ENCODE measurements at places on chromosomes 3 and 15.

DNA sequence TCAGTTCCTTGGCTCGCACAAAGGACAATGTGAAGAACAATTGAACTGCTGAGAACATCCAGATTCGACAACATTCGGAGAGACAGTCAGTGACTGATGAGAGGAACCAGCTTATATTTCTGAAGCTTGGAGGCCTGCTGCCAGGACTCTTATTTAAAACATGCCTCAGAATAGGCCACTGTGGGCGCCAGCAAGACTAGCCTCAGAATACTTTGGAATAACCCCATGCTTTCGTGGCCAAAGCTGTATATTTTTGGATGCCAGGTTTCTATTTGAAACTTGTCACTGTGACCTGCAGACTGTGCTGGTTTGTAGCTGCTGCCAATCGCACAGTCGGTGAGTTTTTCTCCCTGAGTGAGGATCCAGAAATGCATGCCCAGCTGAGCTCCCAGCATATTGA lies 129.9 kb upstream of the UBE3A start:
- DNase-seq = no peak

DNA sequence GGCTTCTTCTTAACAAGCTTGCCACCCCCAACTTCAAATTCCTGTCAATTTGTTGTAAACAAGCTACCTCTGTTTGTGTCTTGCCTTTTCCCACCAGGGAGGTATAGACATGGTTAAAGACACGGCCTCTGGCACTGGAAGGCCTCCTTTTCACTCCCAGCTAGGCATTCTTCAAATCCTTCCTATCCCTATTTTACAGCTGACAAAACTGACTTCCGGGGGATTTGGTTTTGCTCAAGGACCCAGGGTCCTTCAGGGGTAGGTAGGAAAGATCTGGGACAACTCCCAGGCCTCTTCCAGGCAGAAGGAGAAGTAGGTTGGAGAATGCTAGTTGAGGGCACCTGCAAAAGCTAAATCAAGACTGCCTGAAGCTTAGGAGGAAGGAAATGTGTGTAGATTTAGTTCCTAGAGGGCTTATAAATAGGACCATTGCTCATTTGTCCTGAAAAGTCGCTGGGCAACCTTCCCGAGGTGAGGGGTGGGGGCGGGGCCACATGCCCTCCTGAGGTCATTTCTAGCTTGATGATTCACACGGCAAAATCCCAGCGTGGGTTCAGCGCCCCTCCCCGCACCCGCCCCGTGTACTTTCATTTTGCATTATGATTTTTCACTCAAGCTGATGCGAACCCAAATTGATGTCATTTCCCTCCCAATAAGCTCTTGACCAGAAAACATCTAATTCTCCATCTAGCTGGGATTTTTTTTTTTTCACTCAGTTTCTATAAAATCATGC lies 365.5 kb downstream of the SHQ1 start:
- no peak for DNase-seq

DNA sequence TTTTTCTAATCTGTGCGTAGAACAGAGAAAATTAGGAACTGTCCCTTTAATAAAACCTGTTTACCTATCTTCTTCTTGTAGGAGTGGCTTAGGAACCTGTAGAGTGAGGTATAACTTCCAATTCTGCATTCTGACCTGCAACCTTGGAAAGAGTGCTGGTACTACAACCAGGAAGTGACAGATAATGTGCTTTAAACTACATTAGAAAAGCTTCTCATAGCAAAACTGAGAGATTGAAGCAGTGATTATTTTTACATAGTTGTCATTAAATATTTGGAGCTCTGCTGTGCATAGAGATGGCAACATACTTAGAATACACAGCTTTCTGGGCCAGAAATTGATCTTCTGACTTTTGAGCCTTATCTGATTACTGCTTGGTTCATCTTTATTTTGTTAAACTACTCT lies 50.4 kb upstream of the ZDHHC23 start:
- DNase-seq = no peak

DNA sequence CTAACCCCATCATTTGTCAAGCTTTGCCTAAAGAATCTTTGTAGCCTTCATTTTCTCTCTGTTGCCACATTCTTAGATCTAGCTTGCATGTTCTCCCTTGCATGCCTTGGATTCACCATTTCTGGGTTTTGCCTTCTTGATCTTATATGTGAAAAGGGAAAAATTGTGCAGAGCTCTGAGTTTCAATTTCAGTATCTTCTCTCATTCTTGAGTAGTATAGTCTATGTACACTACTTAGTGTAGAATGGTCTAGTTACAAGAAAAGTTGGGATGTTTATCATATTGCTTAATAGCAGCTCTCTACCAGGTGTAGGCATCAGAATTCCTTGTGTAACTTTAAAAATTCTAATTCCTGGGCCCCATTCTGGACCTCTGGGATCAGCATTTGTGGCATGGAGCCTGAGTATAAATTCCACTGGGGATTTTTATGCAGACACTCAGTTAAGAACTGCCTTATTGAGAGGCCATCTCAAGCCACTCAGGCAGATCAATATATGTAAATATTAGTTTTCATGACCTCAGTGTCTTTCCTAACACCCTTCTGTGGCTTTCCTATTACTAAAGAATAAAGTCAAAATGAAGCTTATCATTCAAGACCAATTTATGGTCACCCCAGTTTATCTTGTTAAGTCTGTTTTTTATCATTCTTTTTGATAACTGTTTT lies 23.4 kb downstream of the GTF2E1 start:
- no peak for DNase-seq

DNA sequence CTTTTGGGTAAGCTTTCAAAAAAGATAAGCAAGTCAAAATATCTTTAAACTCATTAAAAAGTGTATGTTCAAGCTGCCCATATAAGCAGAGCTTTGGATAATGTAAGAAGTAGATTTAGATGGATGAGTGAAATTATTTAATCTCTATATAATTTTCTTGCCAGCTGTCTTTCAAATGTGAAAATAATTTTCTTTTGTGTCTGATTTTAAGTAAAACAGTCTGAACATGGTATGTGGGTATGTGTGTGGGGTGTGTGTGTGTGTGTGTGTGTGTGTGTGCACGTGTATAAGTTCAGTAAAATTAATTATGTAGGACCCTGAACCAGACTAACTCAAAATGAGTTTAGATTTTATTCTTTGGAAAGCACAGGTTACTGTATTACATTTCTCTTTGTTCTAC lies 155.2 kb upstream of the CGNL1 start:
- DNase-seq = no peak

GRCh38 chr15:50345298-50345697 lies 9.7 kb downstream of the GABPB1 start:
- DNase-seq = no peak

GRCh38 chr15:63238796-63239195 lies 38.6 kb upstream of the APH1B start:
- DNase-seq = no peak

DNA sequence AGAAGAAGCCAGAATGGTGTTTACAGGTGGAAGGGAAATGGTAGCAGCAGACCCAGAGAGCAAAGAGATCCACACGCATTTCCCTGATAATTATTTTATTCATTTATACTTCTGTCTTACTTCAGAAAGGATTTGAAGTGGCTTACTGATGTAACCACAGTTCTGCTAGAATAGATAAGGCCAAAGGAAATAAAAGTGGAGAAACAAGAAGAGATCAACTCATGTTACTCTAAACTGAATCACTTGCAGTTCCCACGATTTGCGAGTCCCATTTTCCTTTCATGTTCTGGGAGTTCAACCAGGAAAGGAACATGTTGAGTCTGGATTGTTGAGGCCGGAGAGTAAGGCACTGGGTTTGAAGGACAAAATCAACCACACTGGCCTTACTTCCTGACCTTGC lies 151.8 kb downstream of the MYRIP start:
- DNase-seq = no peak

GRCh38 chr15:83709241-83709640 lies 55.3 kb downstream of the ADAMTSL3 start:
- no peak for DNase-seq

GRCh38 chr3:175338775-175339535 lies 479.8 kb downstream of the NAALADL2 start:
- DNase-seq = no peak

GRCh38 chr15:64009241-64009640 lies 37.0 kb downstream of the DAPK2 start:
- DNase-seq = no peak

- DNase-seq = peak; percentile 0
Measured at GRCh38 chr3:39707314-39707909, 102.0 kb upstream of the MYRIP start.

GRCh38 chr3:187188931-187189330 lies 8.4 kb upstream of the RTP1 start:
- DNase-seq = no peak

DNA sequence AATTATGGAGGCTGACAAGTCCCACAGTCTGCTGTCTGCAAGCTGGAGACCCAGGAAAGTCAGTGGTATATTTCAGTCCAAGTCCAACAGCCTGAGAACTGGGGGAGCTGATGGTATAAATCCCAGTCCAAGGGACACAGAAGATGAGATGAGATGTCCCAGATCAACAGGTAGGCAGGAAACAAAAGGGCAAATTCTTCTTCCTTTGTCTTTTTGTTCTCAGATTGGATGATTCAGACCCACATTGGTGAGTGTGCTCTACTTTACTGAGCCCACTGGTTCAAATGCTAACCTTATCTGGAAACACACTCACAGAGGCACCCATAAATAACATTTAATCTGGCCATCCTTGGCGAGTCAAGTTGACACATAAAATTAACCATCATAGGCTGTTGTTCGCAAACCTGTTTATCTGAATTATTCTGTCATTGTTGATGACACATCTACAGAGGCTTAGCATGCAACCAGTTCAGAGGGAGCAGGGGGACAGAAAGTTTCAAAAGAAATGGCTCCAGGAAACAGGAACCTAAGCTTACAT lies 62.7 kb upstream of the ITGA11 start:
- no peak for DNase-seq

- DNase-seq = peak; percentile 67
Measured at GRCh38 chr15:52020221-52021085, 1.4 kb downstream of the MAPK6 start.

- peak; percentile 9 for DNase-seq
Measured at GRCh38 chr3:72523429-72524151, 324.7 kb downstream of the SHQ1 start.

DNA sequence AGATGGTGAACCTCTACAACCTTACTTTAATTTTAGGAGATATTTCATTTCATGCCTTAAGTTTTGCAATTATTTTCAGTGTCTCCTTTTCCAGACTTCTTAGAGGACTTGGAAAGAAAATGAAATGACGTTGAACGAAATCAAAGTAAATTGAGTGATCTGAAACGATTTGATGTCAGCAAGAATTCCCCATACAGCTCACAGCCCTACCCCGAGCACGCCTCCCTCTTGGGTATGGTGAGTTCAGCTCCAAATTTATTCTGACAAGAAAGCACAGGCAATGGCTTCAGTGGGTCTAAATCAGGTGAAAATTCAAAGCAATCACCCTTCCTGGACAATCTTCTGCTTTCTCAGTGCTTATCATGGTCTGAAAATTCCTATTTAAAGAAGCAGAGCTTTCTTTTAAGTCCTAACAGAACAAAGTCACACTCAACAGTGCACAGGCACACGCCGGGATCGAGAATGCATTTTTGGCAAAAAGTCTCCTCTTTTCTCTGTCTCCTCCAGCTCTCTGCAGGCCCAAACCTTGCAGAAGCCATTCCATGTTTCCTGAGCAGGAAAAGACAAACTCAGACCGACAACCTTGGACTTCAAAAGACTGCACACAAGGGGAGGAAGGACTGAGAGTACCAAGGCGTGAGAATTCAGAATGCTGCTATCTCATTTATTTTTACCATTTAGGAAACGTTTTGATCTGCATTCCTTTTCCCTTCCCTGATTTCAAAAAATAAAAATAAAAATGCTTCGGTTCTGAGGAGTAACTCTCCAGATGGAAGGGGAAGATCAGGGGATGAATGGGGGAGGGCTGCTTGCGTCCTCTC lies 72.0 kb downstream of the CCNL1 start:
- no peak for DNase-seq

- no peak for DNase-seq
Measured at GRCh38 chr15:68610825-68611224, 32.0 kb downstream of the CORO2B start.

DNA sequence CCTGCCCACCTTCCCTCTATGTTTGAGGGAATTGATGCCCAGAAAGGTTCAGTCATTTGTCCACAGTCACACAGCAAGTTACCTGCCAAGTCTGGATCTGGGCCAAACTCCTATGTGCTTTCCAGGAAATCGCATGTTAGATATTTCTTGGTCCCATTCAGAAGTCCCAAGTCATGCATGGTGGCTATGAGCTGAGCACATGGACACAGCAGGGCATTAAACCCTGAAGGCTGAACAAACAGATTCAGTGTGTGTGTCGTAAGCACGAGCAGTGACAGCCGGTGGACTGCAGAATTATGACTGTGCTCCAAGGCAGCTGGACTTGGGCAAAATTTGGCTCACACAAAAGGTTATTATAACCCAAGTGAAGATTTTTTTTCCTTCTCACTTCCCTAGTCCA lies 11.4 kb upstream of the SLC6A6 start:
- no peak for DNase-seq

DNA sequence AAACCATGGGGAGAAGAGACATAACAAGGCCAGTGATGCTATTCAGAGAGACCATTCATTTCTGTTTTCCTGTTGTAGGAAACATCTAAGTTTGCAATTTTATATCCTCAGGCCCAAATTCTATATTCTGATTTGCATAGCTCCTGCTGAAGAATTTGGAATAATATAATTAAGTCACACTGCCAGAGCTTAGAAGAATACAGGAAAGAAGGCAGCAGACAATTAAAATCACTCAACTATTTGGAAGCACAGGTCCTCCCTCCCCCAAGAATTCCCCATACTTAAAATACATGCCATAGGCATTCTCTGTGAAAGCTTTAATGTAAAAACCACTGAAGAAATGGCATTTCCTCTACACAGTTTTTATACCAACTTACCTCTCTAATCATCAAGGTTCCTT lies 66.9 kb upstream of the SLC2A2 start:
- no peak for DNase-seq

DNA sequence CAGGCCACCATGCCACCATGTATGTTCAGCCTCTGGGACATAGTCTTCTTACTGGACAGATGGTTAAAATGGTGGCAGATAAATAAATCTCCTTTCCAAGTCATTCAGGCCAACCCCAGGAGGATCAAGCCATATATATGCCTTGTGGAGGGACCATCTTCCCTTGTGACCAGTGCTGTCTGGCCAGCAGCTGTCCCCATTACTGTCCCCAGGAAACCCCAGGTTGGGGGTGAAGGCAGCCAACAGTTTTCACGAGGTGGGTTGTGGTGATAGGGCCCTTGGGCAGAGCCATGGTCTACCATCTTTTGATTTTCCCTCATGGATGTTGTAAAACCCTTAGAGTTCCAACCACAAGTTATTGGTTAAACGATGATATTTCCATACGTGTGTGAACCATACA lies 48.7 kb upstream of the PCSK6 start:
- DNase-seq = no peak

DNA sequence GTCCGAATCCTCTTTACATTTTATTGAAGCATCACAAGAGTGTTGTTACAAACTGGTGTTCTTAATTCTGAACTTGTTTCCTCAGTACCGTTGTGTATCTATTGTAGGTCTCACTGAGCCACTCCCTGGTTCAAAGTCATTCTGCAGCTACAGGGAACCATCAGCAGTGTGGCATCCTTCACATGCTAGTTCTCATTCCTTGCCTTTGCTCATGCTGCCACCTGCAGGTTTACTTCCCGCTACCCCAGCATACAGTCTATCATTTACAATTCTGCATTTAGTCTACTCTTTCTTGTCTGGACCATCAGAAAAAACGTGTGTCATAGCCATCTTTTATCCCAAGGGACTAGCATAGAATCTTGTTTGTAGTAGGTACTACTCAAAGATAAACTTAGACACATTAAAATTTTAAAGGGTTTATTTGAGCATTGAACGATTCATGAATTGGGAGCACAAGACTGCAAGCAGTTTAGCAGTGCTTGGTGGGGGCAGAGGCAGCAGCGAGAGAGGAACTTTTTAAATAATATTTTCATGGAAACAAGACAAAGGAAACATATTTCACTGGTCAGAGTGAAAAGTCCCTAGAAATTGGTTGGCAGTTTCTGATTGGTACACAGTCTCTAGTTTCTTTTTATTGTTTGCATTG lies 402.1 kb downstream of the CADM2 start:
- peak; percentile 84 for DNase-seq

Measured in hippocampal formation (tissue), 2 donors.